Thyroid gland (tissue), 4 donors: ENCODE measurements at places on chromosomes 5 and 9. TPM values are rescaled to one million over a fixed set of nuclear protein-coding genes. Genes with fewer than 3 reads are reported as not detected.

GRCh38 chr5:173602423-173602822 is 14.0 kb downstream of the BOD1 start:
- H3K4me1 ChIP-seq = peaks cover 25% of the 10 kb centered on the region
- no peak overlapping the region for H3K4me3 ChIP-seq
- H3K27ac ChIP-seq = peak overlapping the region; percentile 87
- DNase-seq = peak; percentile 94
- no peaks in the 10 kb centered on the region for H3K27me3 ChIP-seq

DNA sequence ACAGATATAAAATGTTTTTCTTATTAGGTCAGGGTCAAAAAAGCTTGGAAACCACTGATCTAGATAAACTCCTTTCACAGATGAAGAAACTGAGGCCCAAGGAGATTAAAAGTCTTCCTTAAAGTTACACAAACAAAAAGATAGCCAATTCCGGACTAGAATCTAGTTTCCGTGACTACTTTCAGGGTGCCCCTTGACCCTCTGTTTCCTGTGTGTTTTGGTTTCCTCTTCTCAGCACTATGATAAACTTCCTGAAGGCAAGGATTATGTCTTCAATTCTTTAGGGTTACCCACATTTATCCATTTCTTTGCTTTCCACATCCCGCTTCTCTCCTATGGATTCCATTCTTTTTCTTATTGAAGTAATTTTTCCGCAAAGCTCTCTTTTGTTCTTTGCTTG is 83.1 kb downstream of the ADAMTS12 start:
- DNase-seq = no peak
- no peaks in the 10 kb centered on the region for H3K4me1 ChIP-seq
- no peak overlapping the region for H3K4me3 ChIP-seq
- no peaks in the 10 kb centered on the region for H3K36me3 ChIP-seq

DNA sequence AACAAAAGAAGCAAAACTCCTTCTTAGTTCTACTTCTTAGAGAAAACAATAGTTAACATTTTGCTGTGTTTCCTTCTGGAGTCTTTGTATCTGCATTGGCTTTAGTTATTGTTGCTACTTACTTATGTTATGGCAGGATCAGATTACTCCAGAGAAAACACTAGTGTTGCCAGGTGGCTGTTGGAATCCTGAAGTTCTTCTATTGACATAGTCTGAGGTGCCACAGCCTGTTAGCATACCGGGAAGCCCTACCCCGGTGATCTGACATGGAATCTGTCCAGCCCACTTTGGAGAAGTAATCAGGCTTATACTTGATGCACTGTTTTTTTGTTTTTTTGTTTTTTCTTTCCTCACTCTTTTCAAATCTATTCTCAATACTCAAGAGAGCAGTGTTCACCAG is 68.5 kb upstream of the CEP78 start:
- H3K36me3 ChIP-seq = no peaks in the 10 kb centered on the region
- peak; percentile 50 for DNase-seq
- H3K4me1 ChIP-seq = peaks cover 12% of the 10 kb centered on the region
- no peak overlapping the region for H3K27ac ChIP-seq
- H3K27me3 ChIP-seq = no peaks in the 10 kb centered on the region
- no peak overlapping the region for H3K4me3 ChIP-seq

GRCh38 chr5:112870966-112871365 is 9.9 kb downstream of the SRP19 start:
- no peaks in the 10 kb centered on the region for H3K27me3 ChIP-seq
- H3K4me1 ChIP-seq = no peaks in the 10 kb centered on the region
- no peak for DNase-seq
- H3K27ac ChIP-seq = no peak overlapping the region

DNA sequence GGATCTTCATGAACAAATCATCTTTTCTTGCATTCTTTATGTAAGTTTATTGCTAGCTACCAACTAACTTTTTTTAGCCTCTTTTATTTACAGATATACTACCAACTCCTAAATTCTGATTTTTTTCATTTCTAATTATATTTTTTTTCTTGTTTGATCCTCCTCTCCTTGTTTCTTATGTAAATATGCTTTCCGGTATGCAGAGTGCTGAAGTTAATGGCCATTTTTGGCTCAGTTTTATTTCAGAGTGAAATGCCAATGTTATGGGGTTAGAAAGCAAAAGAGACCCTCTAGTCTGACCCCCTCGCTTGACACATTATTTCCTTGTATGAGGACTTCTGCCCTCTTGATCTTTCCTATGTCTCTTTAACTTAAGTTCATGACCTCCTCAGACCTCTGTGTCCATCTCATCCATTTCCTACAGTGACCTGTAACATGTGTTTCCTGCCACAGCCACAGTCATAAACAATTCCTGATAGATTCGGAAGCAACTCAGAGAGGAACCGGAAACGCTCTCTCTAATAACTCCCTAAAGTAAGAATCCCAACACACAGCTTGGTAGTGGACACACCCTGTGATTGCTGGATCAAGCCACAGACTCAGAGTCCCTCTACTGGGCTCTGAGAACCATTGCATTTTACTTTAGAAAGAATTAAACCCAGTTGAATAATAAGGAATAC is 42.9 kb upstream of the AFAP1L1 start:
- H3K27me3 ChIP-seq = no peaks in the 10 kb centered on the region
- no peak overlapping the region for H3K4me3 ChIP-seq
- no peaks in the 10 kb centered on the region for H3K36me3 ChIP-seq
- no peak for DNase-seq
- H3K4me1 ChIP-seq = peaks cover 4% of the 10 kb centered on the region

DNA sequence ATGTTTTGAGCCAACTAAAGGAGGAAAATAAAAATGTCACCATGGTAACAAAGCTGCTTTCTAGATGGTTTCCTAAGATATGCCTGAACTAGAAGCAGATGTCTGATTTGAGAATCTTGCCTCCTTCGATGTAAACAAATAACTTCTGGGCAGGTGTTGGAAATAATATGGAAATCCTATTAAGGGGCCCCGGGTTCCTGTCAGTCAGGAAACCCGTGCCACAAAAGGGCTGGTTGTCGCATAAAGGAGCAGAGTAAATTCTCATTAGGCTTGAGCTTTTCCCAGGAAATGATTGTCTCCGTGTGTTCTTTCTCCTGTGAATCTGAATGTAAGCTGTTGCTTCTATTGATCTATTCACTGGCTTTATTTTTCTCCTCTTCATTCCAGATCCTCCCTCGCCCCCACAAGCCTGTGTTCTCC is 90.8 kb downstream of the TLE4 start:
- no peak overlapping the region for H3K27ac ChIP-seq
- no peak overlapping the region for H3K4me3 ChIP-seq
- peaks cover under 1% of the 10 kb centered on the region for H3K4me1 ChIP-seq

- H3K27me3 ChIP-seq = no peaks in the 10 kb centered on the region
- no peak overlapping the region for H3K27ac ChIP-seq
- no peaks in the 10 kb centered on the region for H3K4me1 ChIP-seq
- H3K36me3 ChIP-seq = no peaks in the 10 kb centered on the region
- DNase-seq = no peak
Observed at GRCh38 chr5:1351156-1351555, 6.3 kb upstream of the CLPTM1L start.

- no peak for DNase-seq
- H3K36me3 ChIP-seq = no peaks in the 10 kb centered on the region
- no peak overlapping the region for H3K27ac ChIP-seq
- H3K4me1 ChIP-seq = no peaks in the 10 kb centered on the region
Observed at GRCh38 chr9:107620236-107620635, 130.7 kb upstream of the KLF4 start.

- H3K4me3 ChIP-seq = no peak overlapping the region
- no peak overlapping the region for H3K27ac ChIP-seq
- H3K27me3 ChIP-seq = no peaks in the 10 kb centered on the region
- peaks cover 8% of the 10 kb centered on the region for H3K4me1 ChIP-seq
- DNase-seq = no peak
- peaks cover 13% of the 10 kb centered on the region for H3K36me3 ChIP-seq
Observed at GRCh38 chr5:142902186-142902965, 132.2 kb downstream of the ARHGAP26 start.

GRCh38 chr5:103466495-103466894 is 96.1 kb downstream of the NUDT12 start:
- no peak for DNase-seq
- no peaks in the 10 kb centered on the region for H3K27me3 ChIP-seq

GRCh38 chr9:35258660-35259474 is 97.1 kb downstream of the UNC13B start:
- no peaks in the 10 kb centered on the region for H3K27me3 ChIP-seq
- H3K36me3 ChIP-seq = no peaks in the 10 kb centered on the region
- H3K4me3 ChIP-seq = no peak overlapping the region
- no peaks in the 10 kb centered on the region for H3K4me1 ChIP-seq
- peak; percentile 86 for DNase-seq
- H3K27ac ChIP-seq = no peak overlapping the region

DNA sequence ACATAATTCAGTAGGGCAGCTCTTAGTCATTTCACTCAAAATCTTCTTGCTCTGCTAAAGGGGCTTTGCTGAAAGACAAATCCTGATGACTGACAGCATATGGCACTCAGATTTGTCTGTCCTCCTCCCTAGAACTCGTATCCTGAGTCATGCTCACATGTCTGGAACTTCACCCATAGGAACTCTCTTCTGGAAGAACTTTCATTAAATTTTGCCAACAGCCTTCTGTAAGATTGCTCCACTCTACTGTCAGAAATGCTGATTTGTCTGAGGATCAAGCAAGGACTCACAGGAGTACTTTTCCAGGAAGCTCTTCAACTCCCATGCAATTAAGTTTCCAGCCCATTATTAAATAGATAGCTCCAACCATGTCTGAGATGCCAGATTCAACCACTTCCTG is 59.8 kb upstream of the SNX2 start:
- H3K27ac ChIP-seq = no peak overlapping the region
- no peaks in the 10 kb centered on the region for H3K4me1 ChIP-seq
- H3K36me3 ChIP-seq = no peaks in the 10 kb centered on the region
- H3K4me3 ChIP-seq = no peak overlapping the region
- no peaks in the 10 kb centered on the region for H3K27me3 ChIP-seq

DNA sequence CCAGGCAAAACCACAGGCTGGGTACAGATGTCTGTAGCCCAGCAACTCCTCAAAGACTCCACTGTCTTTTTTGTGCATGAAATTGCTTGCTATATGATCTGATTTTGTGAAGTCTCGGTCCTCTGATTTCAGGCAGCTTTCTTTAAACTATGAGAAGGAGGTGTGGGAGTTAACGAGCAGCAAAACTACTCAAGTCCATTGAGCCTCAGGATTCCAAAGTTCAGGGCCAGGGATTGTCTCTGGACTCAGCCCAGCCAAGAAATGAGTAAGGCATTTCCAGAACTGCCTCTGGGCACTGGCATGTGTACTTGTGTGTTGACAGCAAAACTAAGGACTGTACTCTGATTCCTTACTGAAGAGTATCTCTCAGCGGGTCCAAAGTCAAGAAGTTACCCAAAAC is 53.4 kb upstream of the GLIS3 start:
- H3K4me1 ChIP-seq = no peaks in the 10 kb centered on the region
- H3K27me3 ChIP-seq = no peaks in the 10 kb centered on the region
- DNase-seq = no peak

DNA sequence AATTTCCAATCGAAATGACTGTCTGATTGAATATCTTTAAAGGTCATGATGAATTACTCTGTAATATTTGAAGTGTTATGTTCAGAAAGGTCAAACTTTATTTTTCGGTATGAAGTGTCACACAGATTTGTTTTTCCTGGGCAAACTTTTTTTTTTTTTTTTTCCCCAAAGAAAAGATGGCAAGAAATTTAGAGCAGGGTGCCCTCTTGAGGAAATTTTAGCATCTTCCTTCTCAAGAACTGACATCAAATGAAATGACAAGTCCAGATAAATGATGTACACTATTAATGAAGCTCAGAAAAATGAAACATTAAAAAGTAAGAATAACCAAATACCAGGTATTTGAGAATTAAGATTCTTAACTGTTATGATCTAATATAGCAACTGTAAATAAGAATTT is 123.6 kb downstream of the INVS start:
- no peak overlapping the region for H3K27ac ChIP-seq
- H3K4me1 ChIP-seq = no peaks in the 10 kb centered on the region
- no peaks in the 10 kb centered on the region for H3K27me3 ChIP-seq
- H3K36me3 ChIP-seq = peaks cover 7% of the 10 kb centered on the region

GRCh38 chr9:81417941-81418340 is 271.4 kb downstream of the TLE1 start:
- H3K27ac ChIP-seq = no peak overlapping the region
- H3K4me1 ChIP-seq = peaks cover 10% of the 10 kb centered on the region
- H3K4me3 ChIP-seq = no peak overlapping the region

RASEF gene
- total RNA-seq = 63.4 TPM

LCN12 gene
- 85.0 TPM for total RNA-seq
